Cerebellar nuclear complex (tissue), 1 donor: ENCODE measurements at places on chromosomes 6 and 20.

GRCh38 chr6:98946879-98947410, 801 bp downstream of the FBXL4 start:
- DNase-seq, result no peak

GRCh38 chr6:80338201-80338836, 231.8 kb downstream of the BCKDHB start:
- DNase-seq, result no peak

DNA sequence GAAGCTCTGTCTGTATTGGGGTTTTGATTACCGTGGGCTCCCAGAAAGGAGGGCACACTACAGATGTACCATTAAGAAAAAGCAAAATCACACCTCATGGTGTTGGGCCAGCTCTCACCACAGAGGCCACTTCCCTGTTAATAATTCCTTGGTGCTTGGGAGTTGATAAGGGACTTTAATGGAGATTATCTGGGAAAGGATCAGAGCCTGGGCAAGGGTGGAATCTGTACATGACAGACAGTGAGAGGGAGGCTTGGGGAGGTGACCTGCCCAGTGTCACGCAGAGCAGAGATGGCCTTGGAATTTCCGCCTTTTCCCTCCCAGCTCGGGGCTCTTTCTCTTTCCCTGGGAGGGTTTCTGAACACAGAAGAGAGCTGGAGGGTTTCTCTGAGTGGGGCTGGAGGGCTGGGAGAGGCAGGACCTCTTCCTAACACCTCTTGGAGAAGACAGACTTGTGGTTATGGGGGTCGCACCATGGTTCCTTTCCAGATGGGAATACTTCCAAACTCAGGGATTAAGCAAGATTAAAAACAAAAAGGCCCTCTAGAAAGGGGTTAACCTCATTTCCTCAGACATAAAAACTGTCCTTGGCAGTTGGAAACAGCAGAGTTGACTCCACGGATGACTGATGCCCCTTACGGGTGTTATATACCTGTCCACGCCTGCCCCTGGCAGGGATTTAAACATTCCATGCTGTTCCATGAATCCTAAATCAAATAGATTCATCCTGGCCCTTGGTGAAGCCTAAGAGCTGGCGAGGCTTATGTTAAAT, 16.8 kb upstream of the KCNK16 start:
- DNase-seq, result no peak

GRCh38 chr6:53377793-53378192, 29.0 kb upstream of the ELOVL5 start:
- no peak for DNase-seq

GRCh38 chr20:327186-328026, 2.1 kb downstream of the SOX12 start:
- no peak for DNase-seq

- no peak for DNase-seq
Observed at GRCh38 chr6:12339808-12340487, 49.8 kb downstream of the EDN1 start.

DNA sequence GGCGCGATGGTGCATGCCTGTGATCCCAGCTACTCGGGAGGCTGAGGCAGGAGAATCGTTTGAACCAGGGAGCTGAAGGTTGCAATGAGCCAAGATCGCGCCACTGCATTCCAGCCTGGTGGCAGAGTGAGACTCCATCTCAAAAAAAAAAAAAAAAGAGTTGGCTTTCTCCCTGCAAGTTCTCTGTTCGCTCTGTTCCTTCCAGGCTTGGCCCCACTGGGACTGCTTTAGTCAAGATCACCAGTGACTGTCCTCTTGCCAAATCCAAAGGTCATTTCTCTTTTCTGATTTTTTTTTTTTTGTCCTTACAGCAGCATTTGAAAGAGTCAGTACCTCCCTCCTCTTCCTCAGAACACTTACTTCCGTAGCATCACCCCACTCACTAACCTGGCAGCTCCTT, 10.8 kb upstream of the GNRH2 start:
- no peak for DNase-seq

GRCh38 chr6:138656364-138657064, 117.1 kb upstream of the CCDC28A start:
- DNase-seq, result no peak

GRCh38 chr6:11096109-11096508, 2.5 kb downstream of the SMIM13 start:
- DNase-seq, result no peak

GRCh38 chr20:11995805-11996567, 78.3 kb downstream of the BTBD3 start:
- no peak for DNase-seq

GRCh38 chr6:12071064-12071615, 59.0 kb downstream of the HIVEP1 start:
- no peak for DNase-seq

- DNase-seq, result no peak
Observed at GRCh38 chr20:34536798-34537394, 20.7 kb downstream of the DYNLRB1 start.

- no peak for DNase-seq
Observed at GRCh38 chr6:74534465-74535211, 671.2 kb downstream of the COL12A1 start.

- no peak for DNase-seq
Observed at GRCh38 chr6:128252341-128253176, 267.8 kb downstream of the PTPRK start.

DNA sequence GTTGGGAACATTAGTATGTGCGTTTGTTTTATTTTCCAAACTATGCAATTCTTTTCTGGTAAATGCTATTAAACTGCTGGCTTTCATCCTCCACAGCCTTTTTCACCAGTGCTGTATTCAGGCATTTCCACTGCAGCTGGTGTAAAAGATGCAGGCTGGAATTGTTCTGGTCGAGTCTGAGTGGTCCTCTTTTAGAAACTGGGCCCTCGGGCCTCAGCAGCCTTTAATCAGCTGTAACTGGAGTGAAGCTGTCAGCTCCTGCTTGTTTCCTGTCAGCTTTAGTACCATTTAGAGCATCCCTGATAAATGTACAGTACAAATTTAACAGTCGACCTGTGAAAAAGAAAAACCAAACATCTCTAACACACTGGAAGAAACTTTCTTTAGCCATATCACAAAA, 979.6 kb downstream of the TFAP2A start:
- no peak for DNase-seq

- no peak for DNase-seq
Observed at GRCh38 chr20:20202768-20203167, 150.4 kb downstream of the CFAP61 start.

- no peak for DNase-seq
Observed at GRCh38 chr6:137015943-137016342, 28.8 kb downstream of the IL20RA start.

DNA sequence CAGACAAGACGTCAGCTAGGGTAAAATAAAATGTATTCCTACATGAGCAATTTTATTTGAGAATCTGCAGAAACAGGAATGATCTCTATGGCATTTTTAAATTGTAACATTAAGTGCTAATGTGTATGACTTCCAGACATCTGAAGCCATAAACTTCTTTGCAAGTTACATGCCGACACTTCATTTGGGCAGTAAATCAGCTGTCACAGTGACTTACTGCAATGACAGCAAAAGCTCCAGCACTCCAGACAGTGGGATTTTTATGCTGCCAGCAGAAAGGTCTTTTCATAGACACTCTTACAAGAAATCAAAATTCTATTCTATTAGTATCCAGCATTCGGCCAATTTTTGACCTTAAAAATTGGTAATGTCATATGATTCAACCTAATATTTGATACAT, 156.3 kb upstream of the SNX9 start:
- DNase-seq, result no peak
